Brain (organoid and tissue), 16 donors: ENCODE measurements at places on chromosomes 2 and 18. TPM values are rescaled to one million over a fixed set of nuclear protein-coding genes. Genes with fewer than 3 reads are reported as not detected.

- no peak for DNase-seq
Observed at GRCh38 chr2:44102790-44103562, 65.7 kb upstream of the PPM1B start.

GRCh38 chr2:205034034-205034433 lies 488.8 kb downstream of the PARD3B start:
- DNase-seq: no peak

GRCh38 chr2:225725726-225726125 lies 326.2 kb downstream of the NYAP2 start:
- DNase-seq: no peak

- no peak for DNase-seq
Observed at GRCh38 chr18:61639886-61640285, 252.9 kb downstream of the RNF152 start.

GRCh38 chr2:1606421-1607235 lies 137.7 kb downstream of the PXDN start:
- no peak for DNase-seq

- DNase-seq: peak; percentile 68
Observed at GRCh38 chr2:66305718-66306117, 129.2 kb upstream of the MEIS1 start.

DNA sequence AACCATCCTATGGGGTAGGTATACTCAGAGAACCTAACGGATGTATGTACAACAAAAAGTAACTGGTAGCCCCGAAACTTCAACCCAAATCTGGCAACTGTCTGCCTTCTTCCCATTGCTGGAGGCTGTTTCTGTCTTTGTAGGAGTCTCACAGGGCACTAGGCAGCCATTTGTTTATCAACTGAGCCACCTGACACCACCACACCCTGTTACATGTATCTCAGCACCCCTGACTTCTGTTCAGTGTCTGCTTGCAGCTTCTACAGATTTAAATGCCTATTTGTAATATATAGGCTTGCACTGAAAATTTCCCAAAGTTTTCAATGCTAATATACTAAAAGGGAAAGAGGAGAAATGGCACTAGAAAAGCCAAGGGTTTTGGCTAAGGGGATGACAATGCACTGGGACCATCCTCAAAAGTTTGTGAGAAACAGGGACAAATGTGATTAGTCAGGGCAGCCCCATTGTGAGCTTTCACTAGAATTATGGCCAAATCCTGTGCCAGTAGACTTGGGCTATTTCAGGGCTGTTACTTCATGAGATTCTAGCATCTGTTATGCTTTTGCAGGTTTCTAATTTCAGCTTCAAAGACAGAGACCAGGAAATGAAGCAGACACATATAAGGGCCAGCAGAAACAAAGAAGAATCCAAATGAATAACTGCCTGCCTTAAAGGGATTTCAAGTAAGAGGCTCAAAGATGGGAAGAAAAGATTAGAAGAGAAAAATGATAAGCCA lies 103.3 kb downstream of the MYO5B start:
- DNase-seq: peak; percentile 96

DNA sequence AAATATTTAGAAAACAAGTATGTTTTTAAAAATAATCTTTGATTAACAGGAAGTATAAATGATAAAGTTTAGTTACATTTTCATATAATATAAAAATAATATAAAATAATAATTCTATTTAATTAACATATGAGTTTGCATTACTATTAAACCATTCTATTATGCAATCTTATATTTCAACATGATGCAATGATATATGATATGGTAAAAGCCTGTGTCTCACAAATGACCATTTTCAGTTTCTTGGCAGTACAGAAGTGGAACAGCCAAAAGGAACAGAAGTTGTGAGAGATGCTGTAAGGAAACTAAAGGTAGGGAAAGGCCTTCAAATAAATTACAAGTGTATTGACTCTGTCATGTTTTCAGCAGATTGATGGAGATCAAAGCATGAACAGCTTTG lies 230.8 kb downstream of the GULP1 start:
- DNase-seq: no peak

- DNase-seq: peak; percentile 32
Observed at GRCh38 chr2:46780411-46780800, 135.2 kb downstream of the MCFD2 start.

GRCh38 chr2:230821261-230821990 lies 43.3 kb upstream of the ITM2C start:
- DNase-seq: no peak

- no peak for DNase-seq
Observed at GRCh38 chr2:19738707-19739106, 163.1 kb downstream of the TTC32 start.

DNA sequence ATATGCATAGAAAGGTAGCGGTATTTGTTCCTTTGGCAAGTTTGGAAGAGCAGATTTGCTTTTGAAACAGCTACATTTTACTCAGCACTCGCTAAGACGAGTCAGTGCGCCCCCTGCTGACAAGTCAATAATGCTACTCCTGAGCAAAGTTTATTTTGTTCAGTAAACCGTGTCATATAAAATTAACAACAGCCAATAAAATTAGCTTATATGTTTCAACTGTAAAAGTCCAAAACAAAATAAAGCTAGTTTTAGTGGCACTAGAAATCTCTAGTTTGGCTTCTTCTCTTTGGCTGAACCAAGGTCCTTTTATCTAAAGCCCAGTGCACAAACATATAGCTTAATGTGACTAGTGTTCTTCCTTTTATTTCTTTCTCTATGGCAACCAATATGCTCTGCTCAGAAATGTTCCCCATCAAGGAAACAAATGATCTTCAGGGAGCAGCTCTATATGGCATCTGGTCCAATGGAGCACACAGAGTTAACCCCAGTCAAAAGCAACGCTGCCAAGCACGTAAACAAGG lies 4.2 kb upstream of the POU3F3 start:
- DNase-seq: peak; percentile 97

DNA sequence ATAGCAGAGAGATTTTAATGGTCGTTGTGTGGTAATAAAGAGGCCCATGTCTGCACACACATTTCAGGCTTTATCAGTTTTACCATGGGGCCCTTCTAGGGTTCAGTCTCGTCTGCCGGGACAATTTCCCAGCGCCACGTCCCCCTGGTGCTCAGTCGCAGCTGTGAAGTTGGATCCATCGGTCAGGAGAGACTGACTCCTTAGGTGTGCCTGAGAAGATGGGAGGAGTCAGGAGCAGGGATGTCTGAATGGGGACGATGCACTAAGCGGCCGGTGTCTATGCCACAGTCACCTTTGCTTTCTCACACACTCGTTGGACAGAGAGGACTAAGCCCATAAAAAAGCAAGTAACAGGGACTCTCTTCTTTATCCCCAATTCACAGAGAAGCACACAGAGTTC lies 71.4 kb downstream of the TWIST2 start:
- no peak for DNase-seq

DNA sequence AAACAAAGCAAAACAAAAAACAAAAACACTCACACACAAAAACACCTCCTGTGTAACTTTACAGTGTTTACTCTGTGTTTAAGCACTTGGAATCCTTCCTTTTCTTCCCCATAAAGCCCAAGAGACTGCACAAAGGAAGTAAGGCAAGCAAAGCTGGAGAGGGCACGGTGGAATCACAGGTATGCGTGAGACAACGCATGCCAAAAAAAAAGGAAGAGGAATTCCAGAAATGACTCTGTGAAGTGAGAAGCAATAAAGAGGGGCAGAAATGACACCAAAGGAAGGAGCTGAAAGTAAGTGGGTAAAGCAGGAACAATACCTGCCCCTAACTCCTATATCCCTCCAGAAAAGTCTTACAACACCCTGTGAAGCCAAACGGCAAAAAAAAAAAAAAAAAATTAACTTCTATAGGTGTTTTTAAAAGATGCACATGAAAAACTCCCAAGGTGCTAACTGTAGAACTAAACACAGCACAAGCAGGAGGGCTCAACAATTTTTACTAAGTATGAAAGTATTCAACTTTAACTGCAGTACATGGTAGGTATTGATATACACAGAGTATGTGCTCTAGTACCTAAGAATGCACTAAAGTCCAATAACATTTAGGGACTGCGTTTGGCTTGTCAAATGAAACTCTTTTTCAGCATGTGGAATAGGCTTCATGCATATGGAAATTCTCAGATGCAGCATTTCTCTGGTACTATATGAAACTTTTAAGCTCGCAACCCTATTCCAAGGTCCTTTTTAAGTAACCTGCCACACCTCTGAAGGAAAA lies 9.1 kb downstream of the RND3 start:
- no peak for DNase-seq

- DNase-seq: peak; percentile 15
Observed at GRCh38 chr2:125471963-125472362, 1184.0 kb upstream of the GYPC start.

DNA sequence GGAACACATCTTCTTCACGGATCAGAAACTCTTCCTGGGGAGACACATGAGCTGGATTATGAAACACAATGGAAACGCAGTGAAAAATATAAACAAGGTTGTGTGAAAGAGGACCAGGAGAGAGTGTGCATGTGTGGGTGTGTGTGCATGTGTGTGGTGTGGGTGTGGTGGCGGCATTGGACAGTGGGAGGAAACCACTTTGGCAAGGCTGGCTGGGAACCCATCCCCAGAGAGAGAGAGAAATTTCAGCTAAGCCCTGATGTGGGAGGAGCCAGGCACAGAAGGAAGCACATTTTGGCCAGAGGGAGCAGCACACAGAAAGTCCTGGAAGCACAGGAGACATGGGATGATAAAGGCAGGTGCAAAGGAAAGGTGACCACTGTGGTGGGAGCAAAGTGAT lies 147.6 kb upstream of the COPS8 start:
- no peak for DNase-seq

GRCh38 chr2:192184349-192184748 lies 10.4 kb downstream of the TMEFF2 start:
- DNase-seq: no peak

Gene C2orf81
- 9.9 TPM for polyA plus RNA-seq

Gene IMP4
- 63.0 TPM for polyA plus RNA-seq

Gene CYP27A1
- polyA plus RNA-seq: 56.6 TPM

Gene CRYGD
- polyA plus RNA-seq: not detected

Gene PDCL3
- polyA plus RNA-seq: 34.8 TPM

Gene CGREF1
- 8.4 TPM for polyA plus RNA-seq

Gene ZNF407
- 10.2 TPM for polyA plus RNA-seq

Gene TUBA4B
- polyA plus RNA-seq: not detected

Gene ACVR1
- polyA plus RNA-seq: 14.2 TPM

Gene GCG
- polyA plus RNA-seq: not detected
